ENCODE measurements at places on chromosomes 11 and 22.
A peak's percentile ranks its signal among the peaks of the same experiment; 100 is the strongest.

GRCh38 chr11:84558085-84558905, 1068.8 kb downstream of the DLG2 start:
- DNase-seq = no peak

GRCh38 chr22:27531782-27532530, 269.6 kb downstream of the MN1 start:
- no peak for DNase-seq

- no peak for DNase-seq
These were observed 24.5 kb upstream of the MMP7 start for GRCh38 chr11:102555091-102555490.

- no peak for DNase-seq
These were observed 59.6 kb downstream of the ZNRF3 start for GRCh38 chr22:28942801-28943500.

DNA sequence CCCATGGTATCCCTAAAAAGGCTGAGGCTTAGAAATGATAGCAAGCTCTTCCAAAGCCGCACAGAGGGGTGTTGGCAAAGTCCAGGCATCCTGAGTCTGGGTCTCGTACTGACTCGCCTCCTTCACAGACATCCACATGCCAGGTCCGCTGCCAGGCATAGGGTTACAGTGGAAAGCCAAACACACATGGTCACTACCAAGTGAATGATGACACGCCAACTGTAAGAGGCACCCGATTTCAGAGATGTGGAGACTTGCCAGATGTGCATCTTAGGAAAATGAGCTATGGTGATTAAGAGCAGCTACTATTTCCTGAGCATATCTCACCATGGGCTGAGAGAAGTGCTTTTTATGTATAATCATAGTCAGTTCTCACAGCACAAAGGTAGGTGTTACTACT, 314.9 kb downstream of the MIAT start:
- no peak for DNase-seq

GRCh38 chr22:37854946-37855345, 5.7 kb downstream of the EIF3L start:
- DNase-seq = no peak

- no peak for DNase-seq
These were observed 92.8 kb downstream of the DDX10 start for GRCh38 chr11:108757630-108758029.

- no peak for DNase-seq
These were observed 6.3 kb downstream of the CEND1 start for GRCh38 chr11:783581-784015.

DNA sequence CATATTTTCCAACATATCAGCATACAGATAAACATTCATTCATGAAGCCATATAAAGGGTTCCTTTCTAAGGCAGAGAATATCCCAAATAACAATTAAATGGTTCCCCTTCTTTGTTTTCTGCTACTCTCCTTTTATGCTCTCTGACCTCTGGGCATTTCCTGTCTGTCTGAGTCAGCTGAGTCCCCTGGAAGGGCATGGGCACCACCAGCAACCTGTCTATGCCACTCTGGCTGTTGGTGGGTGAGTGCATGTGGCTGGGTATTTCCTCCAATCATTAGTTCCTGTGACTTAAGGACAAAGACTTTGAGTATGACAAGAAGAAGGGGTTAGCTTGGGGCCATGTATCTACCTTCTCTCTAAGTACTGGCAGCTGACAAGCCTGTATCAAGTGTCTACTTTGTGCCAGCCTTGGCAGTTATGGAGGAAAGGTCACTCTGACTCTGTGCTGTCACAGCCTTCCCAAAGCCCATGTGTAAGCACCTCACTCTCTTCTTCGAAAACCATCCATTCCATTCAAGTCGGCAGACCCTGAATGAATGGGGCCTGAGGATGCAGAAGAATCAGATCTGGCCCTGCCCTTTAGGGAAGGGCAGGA, 86.3 kb upstream of the PHOX2A start:
- no peak for DNase-seq

- DNase-seq = no peak
These were observed 923.3 kb downstream of the KCNA4 start for GRCh38 chr11:29093416-29094120.

GRCh38 chr22:49897015-49897684, 21.1 kb downstream of the ALG12 start:
- no peak for DNase-seq

GRCh38 chr11:71322192-71322735, 69.9 kb upstream of the SHANK2 start:
- no peak for DNase-seq

- DNase-seq = no peak
These were observed 1.8 kb downstream of the OPCML start for GRCh38 chr11:133530501-133530835.

DNA sequence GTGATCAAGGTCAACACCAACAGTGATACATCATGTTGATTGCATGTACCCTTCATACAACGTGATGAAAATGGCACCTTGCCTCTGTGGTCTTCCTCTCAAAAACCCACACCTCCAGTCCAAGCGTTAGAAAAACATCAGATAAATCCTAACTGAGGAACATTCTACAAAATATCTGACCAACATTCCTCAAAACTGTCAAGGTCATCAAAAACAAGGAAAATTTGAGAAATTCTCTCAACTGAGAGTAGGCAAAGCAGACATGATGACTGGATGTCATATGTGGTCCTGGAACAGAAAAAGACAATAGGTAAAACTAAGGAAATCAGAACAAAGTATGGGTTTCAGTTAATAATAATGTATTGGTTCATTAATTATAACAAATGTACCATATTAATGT, 64.0 kb upstream of the POU2AF1 start:
- DNase-seq = no peak

DNA sequence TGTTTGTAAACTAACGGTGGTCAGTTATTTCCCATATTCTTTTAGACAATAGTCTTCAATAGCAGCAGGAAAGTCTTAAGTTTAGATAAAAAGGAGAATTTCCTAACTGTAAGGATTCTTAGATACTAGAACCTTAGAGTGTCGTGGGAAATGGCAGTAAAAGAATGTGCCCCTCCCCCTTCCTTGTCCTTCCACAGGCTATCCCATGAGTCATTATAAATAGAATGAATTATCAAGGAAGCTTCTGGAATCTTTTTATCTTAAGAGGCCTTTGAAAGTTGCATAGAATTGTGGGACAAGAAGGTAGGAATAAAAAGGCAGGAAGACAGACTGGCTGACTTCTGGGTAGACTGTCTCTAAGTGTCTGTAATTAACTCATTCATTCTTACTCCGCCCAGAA, 165.2 kb upstream of the TBCEL start:
- no peak for DNase-seq

DNA sequence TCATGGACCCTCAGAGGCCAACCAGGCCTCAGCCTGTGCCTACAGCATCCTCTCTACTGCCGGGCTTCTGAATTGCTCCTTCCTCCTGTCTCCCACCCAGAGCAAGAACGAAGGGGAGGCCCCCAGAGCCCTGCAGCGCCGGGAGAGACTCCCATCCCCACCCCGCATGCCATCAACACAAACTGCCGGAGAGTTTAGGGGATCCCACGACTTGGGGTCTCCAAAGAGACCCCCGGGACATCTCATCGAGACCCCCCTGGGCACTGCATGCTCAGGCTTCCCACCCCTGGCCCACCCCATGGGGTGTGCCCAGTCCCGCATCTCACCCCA, 8.3 kb upstream of the CD81 start:
- DNase-seq = no peak

DNA sequence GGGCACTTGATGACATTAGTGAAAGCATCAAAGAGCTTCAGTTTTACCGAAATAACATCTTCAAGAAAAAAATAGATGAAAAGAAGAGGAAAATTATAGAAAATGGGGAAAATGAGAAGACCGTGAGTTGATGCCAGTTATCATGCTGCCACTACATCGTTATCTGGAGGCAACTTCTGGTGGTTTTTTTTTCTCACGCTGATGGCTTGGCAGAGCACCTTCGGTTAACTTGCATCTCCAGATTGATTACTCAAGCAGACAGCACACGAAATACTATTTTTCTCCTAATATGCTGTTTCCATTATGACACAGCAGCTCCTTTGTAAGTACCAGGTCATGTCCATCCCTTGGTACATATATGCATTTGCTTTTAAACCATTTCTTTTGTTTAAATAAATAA, 10.6 kb downstream of the REXO2 start:
- no peak for DNase-seq

- DNase-seq = no peak
These were observed 21.6 kb downstream of the FOLR3 start for GRCh38 chr11:72157131-72157530.

GRCh38 chr22:40720538-40721256, 41.4 kb downstream of the MCHR1 start:
- DNase-seq = no peak

DNA sequence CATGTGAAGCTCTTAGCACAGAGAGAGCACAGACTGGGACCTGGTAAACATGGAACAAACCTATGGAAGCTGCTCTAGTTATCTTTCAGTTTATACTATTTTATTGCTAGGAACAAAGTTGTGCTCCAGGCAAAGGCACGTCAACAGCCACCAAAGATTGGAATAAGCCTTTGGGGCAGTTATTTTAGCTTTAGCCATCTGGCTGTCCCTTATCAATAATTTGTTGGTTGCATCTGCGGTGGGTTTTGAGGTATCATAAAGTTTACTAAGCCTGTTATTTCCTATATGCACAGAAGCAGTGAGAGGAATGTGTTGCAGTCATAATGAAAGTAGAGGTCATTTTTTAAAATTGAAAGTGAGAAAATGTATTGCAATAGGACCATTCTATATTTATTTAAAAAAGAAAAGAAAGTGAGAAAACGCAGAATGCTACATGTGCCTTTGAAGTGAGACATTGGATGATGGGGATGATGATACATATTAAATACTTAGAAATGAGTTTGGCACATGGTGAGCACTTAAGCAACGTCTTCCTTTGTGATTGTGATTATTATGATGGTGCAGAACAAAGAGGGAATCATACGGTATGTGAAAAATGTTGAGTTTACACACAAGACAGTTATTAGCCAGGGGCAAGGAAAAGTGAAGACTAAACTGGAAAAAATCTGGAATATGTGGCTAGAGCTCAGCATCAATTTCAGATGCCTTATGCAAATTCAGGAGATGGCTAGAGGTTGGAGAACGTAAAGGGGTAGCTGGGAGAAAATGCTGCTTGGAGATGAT, 58.3 kb downstream of the PRR5L start:
- no peak for DNase-seq

- no peak for DNase-seq
These were observed 17.0 kb upstream of the OMP start for GRCh38 chr11:77085652-77086051.

DNA sequence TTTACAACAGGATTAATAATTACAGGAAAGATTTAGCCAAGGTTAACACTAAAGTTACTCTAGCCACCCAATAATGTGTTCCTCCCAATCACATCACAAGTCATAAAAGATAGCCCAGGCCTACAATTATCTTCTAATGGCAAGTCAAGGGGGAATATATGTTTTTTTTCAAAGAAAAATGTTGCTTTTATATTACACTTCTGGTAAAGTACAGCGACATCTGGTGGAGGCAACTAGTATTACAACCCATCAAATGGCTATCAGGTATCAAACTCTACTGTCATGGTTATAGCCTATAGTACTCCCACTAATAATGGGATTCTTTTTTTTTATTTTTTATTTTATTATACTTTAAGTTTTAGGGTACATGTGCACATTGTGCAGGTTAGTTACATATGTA, 71.8 kb downstream of the XRRA1 start:
- DNase-seq = no peak

- DNase-seq = no peak
These were observed 1.4 kb downstream of the C11orf24 start for GRCh38 chr11:68270196-68271022.

GRCh38 chr22:18078329-18079041, 695 bp downstream of the PEX26 start:
- peak; percentile 22 for DNase-seq

GRCh38 chr11:86066033-86066432, 2.9 kb downstream of the PICALM start:
- no peak for DNase-seq

DNA sequence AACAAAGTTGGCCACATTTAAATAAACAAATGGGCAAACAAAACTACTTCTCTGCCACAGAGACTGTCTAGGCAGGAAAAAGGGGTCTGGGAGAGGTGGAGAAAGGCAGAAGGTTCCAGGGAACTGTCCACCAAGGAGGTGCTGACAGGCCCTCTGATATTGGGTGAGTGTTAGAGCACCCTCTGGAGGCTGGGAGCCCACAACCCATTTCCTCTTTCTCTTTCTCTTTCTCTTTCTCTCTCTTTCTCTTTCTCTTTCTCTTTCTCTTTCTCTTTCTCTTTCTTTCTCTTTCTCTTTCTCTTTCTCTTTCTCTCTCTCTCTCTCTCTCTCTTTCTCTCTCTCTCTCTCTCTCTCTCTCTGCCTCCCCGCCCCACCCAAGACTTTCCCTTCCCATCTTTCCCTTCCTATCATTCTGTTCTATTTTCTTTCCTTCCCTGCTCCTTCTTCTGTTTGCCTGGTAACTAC, 912.8 kb downstream of the DLG2 start:
- DNase-seq = no peak

GRCh38 chr11:8317159-8317558, 53.5 kb upstream of the LMO1 start:
- no peak for DNase-seq

- DNase-seq = peak; percentile 85
These were observed 11.4 kb downstream of the IGSF9B start for GRCh38 chr11:133945087-133945974.

- no peak for DNase-seq
These were observed 5.1 kb upstream of the PHLDB1 start for GRCh38 chr11:118602331-118602730.

DNA sequence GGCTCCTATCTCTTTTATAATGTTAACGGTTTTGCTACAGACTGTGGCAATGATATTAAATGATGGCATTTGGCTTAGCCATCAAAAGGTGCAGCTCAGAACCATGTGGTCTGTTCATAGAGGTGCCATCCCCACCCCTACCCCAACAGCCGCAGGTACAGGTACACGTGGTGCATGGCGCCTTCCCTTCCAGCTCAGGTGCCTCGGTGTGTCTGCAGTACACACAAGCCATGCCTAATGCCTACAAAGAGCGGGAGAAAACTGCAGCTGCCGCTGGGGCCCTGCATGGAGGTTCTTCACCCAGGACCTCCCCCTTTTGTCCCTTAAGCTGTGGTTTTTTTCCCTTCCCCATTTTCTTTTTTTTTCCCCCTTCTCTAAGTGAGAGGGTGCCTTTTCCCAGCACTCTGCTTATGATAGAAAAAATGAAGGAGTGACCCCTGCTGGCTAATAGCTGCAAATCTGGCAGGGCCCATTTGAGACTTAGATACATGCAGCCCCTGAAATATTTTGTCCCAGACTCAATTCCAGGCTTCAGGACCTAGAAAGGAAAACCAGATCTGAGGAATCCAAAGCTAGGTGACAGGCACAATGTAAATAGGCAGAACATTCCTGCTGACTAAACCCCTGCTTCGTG, 6.5 kb downstream of the OR52M1 start:
- DNase-seq = no peak

DNA sequence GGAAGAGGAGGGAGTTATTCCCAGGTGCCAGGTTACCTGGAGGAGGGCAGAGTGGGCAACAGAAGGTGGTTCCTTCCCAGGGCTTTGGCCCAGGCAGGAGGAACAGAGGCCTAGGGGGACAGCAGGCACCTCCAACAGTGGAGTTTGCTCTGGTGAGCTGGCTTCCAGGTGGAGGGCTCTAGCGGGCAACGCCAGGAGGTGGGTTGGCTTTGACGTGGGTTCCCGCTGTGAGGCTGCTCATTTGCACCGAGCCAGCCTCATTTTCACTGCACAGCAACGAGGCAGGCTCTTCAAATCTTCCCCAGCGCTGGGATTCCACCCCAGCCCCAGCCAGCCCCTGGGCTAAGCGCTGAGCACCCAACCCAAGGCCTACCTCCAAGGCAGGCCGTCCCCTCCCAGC, 8.1 kb downstream of the IGSF9B start:
- DNase-seq = no peak

Measured in activated CD4-positive, alpha-beta T cell treated with anti-CD3 and anti-CD28 coated beads for 4 hours (primary cell).